Small intestine (tissue), 16 donors: ENCODE measurements at places on chromosomes 7 and 10. TPM values are rescaled to one million over a fixed set of nuclear protein-coding genes. Genes with fewer than 3 reads are reported as not detected.

- peaks cover 11% of the 10 kb centered on the region for H3K27me3 ChIP-seq
- H3K4me3 ChIP-seq: no peak overlapping the region
- no peaks in the 10 kb centered on the region for H3K4me1 ChIP-seq
- DNase-seq: peak; percentile 78
- H3K27ac ChIP-seq: no peak overlapping the region
Measured at GRCh38 chr10:2927958-2928840, 139.1 kb upstream of the PFKP start.

DNA sequence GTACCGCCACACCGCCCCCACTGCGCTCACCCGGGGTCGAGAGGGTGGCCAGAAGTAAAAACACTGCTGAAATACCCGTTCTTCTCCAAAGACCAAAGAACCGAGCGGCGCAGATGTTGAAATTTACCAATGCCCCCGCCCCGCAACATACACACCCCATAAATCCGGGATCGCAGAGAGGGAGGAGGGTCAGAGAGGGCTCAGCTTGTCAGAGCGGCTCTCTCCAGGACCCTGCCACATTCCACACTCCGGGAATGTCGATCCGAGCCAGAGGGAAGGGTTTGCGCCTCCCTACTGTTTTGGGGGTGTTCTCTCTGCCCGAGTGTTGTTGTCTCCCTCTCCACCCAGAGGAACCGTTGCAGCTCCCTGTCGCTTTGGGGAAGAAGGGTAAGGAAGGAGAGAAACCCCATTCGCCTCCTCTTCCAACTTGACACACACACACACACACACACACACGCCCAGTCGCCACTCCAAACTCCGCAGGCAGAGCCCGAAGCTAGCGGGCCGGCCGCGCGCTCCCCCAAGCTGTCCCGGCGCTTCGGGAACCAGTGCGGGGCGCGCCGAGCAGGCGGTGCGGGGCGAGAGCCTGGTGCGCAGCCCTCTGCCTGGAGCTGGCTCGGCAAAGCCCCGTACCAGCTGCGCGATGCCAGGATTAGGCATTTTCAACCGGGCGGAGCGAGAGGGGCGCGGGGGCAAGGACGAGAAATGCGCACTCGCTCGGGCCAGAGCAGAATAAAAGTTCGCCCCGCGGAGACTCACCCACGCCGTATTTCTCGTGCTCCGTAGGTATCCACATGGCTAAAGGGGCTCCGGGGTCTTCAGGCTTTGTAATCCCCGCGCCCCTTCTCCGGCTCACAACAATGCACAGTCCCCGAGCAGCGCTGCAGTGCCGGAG is 609 bp downstream of the DOCK4 start:
- peaks cover 2% of the 10 kb centered on the region for H3K27me3 ChIP-seq
- H3K27ac ChIP-seq: peak overlapping the region; percentile 63

- no peak overlapping the region for H3K4me3 ChIP-seq
- no peaks in the 10 kb centered on the region for H3K4me1 ChIP-seq
- no peak overlapping the region for H3K27ac ChIP-seq
- H3K27me3 ChIP-seq: no peaks in the 10 kb centered on the region
- no peak for DNase-seq
Measured at GRCh38 chr10:17787087-17787961, 21.8 kb upstream of the MRC1 start.

INSYN2A gene
- 0.68 TPM for polyA plus RNA-seq

PLA2G12B gene
- polyA plus RNA-seq: 18.7 TPM
